NCI-H1930 (cell line): ENCODE measurements at places on chromosomes 4 and X.
A peak's percentile ranks its signal among the peaks of the same experiment; 100 is the strongest.

- DNase-seq, result no peak
Observed at GRCh38 chr4:11287055-11287454, 141.6 kb downstream of the HS3ST1 start.

DNA sequence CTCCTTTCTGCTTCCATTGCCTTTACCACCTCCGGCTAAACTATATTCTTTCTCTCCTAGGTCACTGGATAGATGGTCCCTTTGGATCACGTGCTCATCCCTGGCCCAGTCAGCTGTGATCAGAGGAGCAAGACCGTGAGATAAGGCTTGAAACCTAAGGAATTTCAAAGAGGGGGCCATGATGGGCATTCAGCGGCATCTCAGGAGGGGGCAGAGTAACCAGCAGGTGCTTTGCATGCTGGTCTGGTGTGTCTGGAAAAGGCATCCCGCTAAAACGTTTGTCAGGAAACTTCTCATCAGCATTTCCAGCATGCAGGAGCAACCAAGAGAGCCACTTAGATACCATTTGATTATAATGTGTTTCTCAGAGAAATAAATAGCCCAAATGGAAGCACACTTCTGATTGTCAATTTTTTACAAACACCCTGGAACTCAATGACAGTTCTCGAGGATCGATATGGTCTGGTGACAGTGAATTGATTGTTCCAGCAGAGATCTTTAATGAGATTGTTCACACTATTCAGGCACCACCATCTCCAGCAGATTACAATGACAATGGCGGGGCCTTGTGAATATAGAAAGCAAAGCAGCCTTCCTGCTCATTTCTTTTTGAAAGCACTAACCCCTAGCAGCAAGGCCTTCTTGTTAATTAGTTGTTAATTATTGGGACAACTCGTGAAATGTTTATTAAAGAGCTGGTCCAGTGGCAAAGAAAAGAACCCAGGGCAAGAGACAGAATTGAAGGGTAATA lies 327.1 kb downstream of the PTTG2 start:
- no peak for DNase-seq

DNA sequence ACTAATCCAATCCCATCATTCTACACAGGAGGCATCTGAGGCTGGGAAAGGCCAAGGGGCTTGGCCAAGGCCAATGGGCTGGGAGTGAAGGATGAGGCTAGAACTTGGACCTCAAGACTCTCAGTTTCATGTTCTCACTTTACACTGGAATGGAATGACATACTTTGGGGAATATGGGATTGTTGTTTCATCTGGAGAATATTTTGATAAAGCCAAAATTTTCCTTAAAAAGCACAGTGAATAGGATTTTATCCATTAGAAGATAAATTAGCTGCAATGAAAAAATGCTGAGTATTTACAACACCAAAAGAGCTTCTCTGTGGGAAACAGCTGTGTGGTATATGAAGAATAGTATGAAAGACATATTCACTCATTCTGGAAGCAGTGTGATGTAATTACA lies 29.3 kb downstream of the SMIM20 start:
- DNase-seq, result no peak

GRCh38 chr4:171157462-171158082 lies 655.6 kb upstream of the GALNTL6 start:
- no peak for DNase-seq

DNA sequence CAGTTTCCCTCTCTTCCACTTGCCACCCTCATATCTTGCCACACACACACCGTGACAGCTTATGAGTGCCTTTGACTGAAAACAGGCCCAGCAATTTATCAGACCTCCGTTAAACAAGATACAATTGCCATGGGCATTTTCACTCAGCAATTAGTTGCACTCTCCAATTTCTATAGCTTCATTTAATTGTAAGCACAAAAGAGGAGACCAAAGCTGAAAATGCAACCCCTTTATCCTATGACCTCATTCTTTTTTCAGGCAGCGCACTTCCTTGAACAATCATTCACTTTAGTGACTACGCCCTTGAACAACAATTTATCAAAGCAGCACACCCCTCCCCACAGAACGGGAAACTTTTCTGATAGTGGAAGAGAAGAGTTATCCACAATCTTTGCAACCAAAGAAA lies 4.1 kb downstream of the POF1B start:
- DNase-seq, result no peak

DNA sequence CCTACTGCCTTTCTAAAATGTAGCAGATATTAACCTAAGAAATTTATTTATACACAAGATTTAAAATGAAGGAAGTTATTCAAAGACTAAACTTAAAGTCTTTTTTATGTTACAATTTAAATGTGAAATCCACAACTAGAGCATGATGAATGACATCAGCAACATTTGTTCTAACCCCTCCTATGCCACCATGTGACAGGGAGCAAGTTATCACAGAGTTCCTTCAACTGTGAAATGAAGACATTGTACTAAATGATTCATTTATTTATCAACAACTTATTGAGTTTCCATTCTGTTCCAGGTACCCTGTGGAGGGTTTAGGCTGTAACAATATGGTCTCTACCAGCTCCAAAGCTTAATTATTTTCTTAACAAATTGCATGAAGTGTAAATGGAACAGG lies 76.9 kb downstream of the SLC39A8 start:
- no peak for DNase-seq

GRCh38 chrX:68658530-68658929 lies 11.1 kb downstream of the STARD8 start:
- no peak for DNase-seq

GRCh38 chr4:139966383-139966782 lies 187.6 kb downstream of the MAML3 start:
- no peak for DNase-seq

DNA sequence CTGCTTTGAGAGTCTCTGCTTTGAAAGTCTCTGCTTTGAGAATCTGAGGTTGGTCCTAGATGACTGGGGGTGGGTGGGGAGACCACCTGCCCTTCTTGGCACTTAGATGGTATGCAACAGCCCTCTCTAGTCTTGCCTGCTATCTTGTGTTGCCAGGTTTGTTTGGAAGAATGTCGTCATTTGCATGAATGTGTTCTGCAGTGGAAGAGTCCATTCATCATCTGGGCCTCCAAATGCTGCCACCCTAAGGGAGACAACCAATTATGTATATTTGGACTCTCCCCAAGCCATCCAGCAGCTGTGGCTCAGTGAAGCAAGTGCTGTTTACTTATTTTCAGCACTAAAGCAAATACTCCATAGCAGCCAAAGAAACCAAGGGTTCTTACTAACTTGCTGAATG lies 44.6 kb upstream of the TRPC5OS start:
- DNase-seq, result no peak

GRCh38 chr4:2330091-2331042 lies 68.5 kb upstream of the MXD4 start:
- no peak for DNase-seq

DNA sequence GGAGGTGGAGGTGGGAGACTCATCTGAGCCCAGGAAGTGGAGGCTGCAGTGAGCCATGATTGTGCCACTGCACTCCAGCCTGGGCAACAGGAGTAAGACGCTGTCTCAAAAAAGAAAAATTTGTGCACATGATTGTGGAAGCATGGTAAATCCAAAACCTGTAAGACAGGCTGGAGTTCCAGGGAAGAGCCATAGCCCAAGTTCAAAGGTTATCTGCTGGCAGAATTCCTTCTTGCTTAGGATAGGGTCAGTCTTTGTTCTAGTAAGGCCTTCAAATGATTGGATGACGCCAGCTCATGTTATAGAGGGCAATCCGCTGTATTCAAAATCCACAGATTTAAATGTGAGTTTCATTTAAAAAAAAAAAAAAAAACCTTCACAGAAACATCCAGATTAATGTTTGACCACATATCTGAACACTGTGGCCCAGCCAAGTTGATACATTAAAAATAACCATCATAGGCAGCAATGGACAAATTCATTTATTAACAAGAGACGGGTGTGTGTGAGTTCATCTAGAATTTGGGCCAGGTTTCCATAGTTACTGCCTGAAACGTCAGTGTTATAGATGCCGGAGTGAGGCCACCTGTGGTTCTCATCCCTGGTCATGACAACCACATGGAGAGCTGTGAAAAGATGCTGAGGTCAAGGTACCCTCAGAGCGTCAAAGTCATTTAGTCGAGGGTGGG lies 35.2 kb upstream of the SLC2A9 start:
- no peak for DNase-seq

- DNase-seq, result no peak
Observed at GRCh38 chr4:6763330-6763851, 19.1 kb upstream of the KIAA0232 start.

DNA sequence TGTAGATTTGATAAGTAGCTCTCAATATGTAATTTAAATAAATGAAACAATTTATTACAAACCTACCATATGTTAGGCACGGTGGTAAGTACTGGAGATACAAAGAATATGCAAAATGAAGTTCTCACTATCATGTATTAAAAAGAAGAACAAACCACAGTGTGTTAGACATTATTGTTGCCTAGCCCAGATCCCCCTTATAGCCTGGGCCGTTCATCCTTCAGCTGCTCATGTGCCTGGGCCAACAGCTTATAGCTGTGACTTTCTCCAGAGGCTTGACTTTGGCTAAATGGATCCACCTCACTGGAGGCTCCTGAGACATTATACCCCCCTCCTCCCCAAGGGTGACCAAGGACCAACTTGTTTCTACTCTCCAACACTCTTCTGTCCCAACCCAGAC lies 29.8 kb upstream of the CCNG2 start:
- no peak for DNase-seq

GRCh38 chrX:120308558-120308957 lies 2.7 kb downstream of the TMEM255A start:
- DNase-seq, result no peak

DNA sequence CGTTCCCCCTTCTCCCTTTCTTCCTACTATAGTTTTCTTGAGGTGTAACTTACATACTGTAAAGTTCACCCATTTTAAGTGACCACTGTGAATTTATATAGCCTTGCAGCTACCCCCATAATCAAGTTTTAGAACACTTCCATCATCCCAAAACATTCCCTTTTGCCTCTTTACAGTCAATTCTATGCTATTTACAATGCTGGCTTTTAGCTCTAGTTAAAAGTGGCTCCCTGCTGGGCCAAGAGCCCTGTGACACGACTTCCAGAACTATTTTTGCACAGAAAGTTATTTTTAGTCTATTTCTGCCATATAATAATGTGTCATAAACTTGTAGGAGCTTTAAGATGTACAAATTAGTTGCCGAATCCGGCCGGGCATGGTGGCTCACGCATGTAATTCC lies 26.9 kb downstream of the MAP7D2 start:
- no peak for DNase-seq

GRCh38 chrX:148629434-148629833 lies 129.0 kb downstream of the AFF2 start:
- no peak for DNase-seq

DNA sequence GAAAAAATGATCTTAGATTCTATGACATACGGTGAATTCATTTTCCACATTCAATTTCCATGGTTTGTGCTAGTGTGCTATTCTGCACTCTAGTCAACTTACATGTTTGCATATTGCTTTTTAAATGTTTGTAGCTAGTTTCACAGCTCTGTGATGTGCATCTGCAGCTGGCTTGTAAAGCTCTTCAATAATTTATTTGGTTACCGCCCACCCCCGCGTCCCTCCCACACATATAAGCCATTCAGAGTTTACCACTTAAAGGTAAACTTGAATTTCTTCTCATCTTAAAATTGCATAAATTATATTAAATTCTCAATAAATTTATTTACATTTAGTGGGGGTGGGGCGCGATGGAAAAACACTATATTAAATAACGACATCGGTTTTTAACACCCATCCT lies 291 bp upstream of the NBDY start:
- DNase-seq, result peak; percentile 30

GRCh38 chr4:105305019-105305836 lies 158.6 kb downstream of the TET2 start:
- no peak for DNase-seq

DNA sequence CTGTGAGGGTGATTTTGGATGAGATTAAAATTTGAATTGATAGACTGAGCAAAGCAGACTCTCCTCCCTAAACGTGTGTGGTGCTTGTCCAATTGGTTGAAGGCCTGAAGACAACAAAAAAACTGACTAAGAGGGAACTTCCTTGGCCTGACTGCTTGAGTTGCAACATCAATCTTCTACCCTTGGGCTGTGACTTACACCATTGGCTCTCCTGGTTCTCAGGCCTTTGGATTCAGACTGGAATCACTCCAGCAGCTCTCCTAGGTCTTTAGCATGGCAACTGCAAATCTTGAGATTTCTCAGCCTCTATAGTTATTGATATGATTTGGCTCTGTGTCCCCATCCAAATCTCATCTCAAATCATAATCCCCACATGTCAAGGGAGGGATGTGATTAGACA lies 49.7 kb upstream of the IGFBP7 start:
- no peak for DNase-seq

DNA sequence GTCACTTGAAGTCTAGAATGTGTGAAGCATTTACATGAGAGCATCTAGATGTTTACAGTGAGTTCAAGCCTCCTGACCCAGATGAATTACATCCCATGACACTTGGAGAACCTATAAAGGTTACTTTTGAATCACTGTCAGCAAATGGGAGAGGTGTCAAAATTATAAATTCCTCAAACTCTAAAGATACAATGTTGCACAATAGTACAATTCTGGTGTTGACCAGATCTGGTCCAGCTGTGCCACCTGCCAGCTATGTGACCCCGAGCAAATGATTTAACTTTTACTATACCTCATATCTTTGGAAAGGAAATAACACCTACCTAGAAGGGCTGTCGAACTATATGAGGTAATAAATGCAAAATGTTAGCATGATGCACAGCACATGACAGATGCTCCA lies 69.8 kb downstream of the JADE1 start:
- no peak for DNase-seq

- DNase-seq, result no peak
Observed at GRCh38 chr4:27692868-27693634, 832.4 kb downstream of the STIM2 start.

DNA sequence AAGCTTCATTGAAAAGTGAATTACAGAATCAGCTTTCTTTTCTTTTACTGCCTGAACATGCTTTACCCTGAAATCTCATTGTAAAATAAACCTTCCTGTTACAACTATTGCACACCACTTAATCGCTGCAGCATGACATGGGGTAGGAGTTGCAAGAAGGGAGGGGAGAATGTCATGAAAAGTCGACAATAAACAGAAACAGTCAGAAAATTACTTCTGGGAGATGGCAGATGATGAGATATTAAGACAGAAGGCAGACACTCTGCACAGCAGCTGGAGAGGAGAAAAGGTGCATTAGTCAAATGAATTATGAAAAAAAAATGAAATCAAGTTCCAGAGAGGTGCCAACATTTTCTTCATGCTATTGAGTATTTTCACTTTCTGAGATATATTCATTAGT lies 287.7 kb downstream of the PCDH7 start:
- DNase-seq, result no peak

- no peak for DNase-seq
Observed at GRCh38 chrX:49877397-49878101, 1.7 kb upstream of the USP27X start.

- DNase-seq, result no peak
Observed at GRCh38 chr4:180603791-180604190, 1639.4 kb upstream of the TENM3 start.

DNA sequence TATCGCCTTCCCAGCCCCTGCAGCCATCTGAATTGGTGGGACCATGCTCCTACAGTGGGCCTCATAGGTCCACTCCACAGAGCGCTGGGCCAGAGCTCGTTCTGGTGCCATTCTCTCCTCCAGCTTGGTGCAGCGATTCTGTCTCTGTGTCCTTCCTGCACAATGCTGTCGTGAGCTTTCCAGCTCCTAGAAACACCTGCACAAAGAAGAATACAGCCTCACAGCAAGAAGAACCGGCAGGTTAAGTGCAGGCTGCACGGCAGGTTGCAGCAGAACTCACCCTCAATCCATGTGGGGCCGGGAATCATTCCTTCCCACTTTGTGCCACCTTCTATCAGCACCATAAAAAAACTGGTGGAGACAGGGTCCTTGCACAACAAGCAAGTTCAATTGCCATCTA lies 101.2 kb upstream of the ENPP6 start:
- DNase-seq, result no peak
